Endodermal cell (in vitro differentiated cells): ENCODE measurements at places on chromosomes 12 and 14.

GRCh38 chr14:33460164-33460563, 490.7 kb downstream of the EGLN3 start:
- no peak for DNase-seq

GRCh38 chr12:12946686-12947355, 5.1 kb downstream of the GPRC5D start:
- no peak for DNase-seq

- no peak for DNase-seq
These were observed 838.0 kb downstream of the RPS29 start for GRCh38 chr14:48748151-48748675.

- no peak for DNase-seq
These were observed 190.2 kb upstream of the CNOT2 start for GRCh38 chr12:70052931-70053497.

- peak; percentile 37 for DNase-seq
These were observed 3.9 kb upstream of the GPR162 start for GRCh38 chr12:6817662-6818157.

- DNase-seq = no peak
These were observed 1.4 kb upstream of the SUDS3 start for GRCh38 chr12:118374909-118375308.

DNA sequence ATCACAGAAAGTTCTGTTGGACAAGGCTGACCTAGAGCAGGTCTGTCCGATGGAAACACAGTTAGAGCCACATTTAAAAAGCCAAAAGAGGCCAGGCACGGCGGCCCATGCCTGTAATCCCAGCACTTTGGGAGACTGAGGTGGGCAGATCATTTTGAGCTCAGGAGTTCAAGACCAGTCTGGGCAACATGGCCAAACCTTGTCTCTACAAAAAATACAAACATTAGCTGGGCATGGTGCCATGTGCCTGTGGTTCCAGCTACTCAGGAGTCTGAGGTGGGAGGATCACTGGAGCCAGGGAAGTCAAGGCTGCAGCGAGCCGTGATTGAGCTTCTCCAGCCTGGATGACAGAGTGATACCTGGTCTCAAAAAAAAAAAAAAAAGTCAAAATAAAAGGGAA, 14.9 kb downstream of the UBE3B start:
- no peak for DNase-seq

DNA sequence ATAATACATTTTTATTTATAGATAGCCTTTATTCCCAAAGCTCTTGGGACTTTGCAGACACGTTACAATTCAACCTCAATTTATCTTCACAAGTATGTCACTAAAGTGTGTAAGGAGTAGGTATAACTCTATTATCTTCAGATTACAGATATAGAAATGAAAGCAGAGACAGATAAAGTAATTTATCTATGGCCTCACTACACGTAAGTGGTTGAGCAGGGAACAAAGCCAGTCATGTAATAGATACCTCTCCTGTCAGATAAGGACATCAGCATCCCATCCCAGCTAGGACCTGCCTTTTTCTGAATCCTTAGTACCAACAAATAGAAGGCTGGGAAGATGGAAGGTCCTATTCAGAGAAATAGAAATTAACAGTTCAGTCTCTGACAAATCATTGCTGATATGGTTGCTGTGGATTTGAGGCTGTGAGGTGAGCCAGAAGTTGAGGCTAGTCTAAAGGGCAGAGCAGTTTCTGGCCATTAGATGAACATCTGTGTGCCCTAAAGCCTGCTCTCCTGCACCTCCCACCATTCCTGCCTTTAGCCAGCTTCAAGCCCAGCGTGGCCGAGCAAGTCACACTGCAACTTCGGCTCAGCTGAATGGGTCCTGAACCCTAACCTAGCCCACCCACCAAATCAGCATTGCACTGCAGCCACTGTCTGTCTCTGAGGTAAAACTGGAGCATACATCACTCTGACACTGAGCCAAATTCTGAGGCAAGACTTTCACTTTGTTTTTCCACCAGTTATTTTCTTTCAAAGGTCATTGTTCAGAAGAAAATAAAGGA, 71.1 kb upstream of the PLEKHA5 start:
- peak; percentile 55 for DNase-seq

DNA sequence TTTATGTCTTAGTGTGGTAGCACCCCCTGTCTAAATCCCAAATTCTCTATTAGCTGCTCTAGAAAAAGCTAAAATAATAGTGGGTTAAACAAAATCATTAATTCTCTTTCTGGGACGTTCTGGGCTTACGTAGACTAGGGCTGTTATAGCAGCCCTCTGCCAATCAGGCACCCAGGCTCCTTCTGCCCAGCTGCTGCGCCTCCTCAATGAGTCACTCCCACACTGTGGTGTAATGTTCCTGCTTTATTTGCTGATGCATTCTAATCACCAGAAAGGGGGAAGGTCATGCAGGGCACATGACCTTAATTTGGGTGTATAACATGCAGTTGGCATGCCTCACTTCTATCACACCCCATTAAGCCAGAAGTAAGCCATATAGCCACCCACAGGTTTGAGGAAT, 294.5 kb downstream of the GALC start:
- DNase-seq = no peak

DNA sequence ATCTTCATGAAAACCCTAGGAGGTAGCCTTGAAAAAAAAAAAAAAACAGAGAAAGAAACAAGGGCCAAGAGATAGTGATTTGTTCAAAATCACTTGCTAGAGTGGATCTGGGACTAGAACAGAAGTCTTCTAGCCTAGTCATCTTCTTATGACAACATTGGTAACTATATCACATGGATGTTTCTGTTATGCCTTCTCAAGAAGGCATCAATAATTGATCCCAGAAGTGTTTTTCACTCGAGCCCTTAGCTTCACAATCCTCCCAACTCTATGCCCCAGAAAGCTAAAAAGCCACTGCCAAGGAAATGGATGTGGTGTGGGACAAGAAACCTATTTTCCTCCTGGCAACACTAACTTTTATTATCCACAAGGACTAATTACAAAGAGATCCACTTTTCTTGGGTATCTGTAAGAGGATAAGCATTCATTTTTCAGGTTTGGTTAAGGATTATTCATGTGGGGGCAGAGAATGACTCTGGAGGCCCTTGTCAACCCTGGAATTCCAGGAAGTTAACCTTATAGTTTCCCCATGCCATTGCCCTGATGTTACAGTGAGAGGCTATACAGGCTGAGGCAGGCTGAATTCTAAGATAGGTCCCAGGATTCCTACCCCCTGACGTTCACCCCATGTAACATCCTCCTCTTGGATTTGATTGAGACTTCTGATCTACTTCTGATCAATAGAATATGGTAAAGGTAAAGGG, 67.7 kb upstream of the CPM start:
- DNase-seq = no peak

DNA sequence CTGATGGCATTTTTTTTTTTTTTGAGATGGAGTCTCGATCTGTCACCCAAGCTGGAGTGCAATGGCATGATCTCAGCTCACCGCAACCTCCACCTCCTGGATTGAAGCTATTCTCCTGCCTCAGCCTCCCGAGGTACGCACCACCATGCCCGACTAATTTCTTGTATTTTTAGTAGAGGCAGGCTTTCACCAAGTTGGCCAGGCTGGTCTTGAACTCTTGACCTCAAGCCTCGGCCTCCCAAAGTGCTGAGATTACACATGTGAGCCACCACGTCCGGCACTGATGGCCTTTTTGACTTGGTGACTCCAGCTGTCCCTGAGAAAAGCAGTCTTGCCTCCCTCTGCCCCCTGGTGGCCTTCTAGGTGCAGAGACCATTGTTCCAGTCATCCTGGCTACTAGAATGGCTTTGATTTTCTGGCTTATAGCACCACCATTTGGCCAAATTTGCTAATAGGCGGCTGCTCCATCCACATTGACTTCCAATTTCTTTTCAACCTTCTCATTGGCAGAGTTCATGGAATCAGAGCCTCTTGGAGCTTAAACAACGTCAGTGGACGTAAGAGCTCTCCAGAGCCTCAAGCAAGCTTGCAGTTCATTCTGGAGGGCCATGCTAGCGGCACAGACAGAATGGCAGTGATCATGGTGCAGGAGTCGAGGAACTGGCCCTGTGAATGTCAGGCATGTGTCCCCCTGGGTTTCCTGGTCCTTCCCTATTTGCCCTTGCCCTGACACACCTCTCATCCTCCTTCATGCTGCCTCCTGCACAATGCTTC, 25.4 kb upstream of the EIF4B start:
- DNase-seq = peak; percentile 99

- no peak for DNase-seq
These were observed 553.0 kb downstream of the SLC16A7 start for GRCh38 chr12:60148831-60149230.

DNA sequence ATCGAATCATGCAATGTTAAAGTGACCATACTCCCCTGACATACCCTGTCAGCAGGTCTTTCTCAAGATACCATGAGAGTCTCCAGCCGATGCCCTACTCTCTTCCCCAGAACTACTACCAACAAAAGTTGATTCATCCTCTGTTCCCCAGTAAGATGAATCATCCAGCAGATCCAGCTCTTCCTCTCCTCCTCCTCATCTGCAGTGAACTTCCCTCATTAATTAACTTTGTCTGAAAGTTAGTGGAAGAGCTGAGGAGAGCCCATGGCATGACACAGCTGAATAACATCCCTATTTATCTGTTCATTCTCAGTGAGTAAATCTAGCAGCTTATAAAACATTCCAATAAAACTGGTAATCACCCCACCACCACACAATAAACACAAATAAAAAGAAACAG, 213.4 kb downstream of the EGLN3 start:
- no peak for DNase-seq

- peak; percentile 92 for DNase-seq
These were observed 75.2 kb downstream of the PITPNM2 start for GRCh38 chr12:123075646-123076171.

DNA sequence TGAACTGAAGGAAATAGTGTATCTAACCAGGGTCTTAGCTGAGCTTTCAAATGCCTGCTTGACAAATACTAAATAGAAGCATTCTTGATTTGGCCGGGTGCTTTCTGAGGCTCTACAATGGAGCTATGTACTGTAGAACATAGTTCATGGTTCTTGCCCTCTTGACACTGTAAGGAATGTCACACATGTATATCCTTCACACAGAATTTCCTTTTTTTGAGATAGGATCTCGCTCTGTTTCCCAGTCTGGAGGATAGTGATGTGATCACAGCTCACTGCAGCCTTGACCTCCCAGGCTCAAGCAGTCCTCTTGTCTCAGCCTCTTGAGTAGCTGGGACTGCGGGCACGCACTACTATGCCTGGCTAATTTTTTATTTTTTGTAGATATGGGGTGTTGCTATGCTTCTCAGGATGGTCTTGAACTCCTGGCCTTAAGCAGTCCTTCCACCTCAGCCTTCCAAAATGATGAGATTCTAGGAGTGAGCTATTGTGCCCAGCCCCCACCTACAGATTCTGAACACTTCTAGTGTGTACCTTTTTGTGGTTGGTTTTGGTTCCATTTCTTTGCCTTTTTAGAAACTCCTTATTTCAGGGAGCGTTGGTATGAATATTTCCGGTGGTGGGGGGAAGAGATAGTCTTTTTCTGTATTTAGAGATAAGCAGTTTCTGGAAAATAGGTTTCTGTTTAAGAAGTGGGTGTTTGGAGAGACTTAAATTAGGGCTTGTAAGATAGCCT, 4.2 kb downstream of the MLXIP start:
- DNase-seq = no peak

GRCh38 chr14:36683083-36683724, 21.5 kb downstream of the PAX9 start:
- peak; percentile 60 for DNase-seq

DNA sequence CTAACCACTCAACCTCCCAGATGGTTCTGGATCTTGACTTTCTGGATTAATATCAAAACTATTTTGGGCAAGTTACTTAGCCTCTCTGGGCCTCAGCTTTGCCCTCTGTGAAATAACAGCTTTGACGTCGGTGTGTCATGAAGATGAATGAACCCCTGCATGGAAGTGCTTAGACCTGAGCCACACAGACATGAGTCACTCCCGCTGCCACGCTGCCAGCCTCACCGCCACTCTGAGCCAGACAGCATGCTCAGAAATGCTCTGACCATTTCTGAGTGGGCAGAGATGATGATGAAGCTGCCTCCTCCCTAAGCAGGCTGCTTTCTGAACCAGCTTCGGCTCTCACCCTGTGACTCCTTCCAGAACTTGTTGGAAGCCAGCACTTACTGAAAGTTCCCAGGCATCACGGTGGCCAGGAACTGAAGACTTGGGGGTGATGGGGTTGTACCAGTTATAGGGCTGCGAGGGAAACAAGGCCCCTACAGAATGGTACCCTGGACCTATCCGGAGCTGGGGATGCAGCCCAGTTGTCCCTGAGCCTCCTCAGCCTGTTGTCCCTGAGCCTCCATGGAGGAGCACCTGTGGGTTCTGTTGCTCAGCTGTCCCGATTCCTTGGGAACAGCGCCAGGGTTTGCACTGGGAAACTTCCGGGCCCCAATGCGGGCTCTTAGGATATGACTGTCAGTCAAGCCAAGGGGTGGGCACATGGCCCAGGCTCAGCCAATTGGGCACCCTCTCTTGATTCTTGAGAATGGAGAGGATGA, 2.0 kb upstream of the CCDC197 start:
- DNase-seq = peak; percentile 68

DNA sequence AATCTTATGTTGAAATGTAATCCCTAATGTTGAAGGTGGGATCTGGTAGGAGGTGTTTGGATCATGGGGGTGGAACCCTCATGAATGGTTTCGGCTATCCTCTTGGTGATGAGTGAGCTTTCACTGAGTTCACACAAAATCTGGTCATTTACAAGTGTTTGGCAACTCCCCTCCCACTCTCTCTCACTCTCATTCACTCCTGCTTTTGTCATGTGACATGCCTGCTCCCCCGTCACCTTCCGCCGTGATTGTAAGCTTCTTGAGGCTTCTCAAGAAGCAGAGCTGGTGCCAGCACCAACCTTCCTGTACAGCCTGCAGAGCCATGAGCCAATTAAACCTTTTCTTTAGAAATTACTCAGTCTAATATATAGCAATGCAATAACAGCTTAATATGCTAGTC, 245.4 kb downstream of the BMP4 start:
- DNase-seq = peak; percentile 59

- DNase-seq = no peak
These were observed 258.6 kb downstream of the MSRB3 start for GRCh38 chr12:65536876-65537681.

DNA sequence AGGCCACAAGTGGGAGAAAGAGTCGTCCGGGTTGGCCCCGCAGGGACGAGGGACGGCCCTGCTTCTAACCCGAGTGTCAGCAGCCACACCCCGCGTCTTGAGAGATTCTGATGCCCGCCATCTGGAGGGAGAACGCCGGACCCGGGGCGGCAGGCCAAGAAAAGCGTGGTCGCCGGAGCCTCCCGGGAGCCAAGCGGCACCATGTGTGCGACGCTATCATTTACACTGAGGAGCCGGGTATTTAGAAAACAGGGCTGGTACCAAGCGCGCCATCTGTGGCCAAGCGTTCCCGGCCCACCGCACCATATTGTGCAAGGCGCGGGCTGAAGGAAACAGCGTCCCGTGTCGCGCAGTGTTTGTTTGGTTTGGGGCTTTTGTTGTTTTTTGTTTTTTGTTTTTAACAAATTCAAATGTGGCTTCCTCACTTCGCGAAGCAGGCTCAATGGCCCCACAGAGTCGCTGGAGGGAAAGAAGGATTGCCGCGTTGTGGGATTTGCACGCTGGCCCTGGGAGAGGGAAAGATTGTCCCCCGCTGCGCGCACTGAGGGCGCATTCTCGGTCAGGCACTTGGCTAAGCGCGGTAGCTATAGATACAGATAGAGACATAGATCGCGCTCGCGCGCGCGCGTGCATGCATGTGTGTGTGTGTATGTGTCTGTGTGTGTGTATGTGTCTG, 153.8 kb downstream of the BCL11B start:
- peak; percentile 63 for DNase-seq
